ELR (cell line): ENCODE measurements at places on chromosomes 16 and 17.

- peak; percentile 52 for DNase-seq
These were observed 1.4 kb downstream of the NFAT5 start for GRCh38 chr16:69566981-69567680.

DNA sequence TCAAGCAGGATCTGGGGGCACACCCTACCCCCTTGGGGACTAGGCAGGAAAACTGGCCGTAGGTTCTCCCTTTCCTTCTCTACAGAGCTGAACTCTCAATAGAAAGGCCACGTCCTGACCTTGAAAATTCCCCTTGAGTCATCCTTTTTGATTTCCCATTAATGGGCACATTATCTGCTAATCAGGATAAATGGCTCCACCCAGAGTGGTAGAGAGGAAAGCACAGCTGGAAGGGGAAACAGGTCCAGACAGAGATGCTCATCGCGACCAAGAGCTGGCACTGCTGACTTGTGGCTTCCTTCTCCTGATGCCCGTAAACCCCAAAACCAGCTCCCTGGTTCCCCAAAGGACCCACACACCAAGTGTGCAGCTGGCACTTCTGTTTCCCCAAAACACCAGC is 206.5 kb upstream of the CDH5 start:
- DNase-seq, result peak; percentile 26

- no peak for DNase-seq
These were observed 111.7 kb downstream of the SDR42E1 start for GRCh38 chr16:81899601-81900000.

DNA sequence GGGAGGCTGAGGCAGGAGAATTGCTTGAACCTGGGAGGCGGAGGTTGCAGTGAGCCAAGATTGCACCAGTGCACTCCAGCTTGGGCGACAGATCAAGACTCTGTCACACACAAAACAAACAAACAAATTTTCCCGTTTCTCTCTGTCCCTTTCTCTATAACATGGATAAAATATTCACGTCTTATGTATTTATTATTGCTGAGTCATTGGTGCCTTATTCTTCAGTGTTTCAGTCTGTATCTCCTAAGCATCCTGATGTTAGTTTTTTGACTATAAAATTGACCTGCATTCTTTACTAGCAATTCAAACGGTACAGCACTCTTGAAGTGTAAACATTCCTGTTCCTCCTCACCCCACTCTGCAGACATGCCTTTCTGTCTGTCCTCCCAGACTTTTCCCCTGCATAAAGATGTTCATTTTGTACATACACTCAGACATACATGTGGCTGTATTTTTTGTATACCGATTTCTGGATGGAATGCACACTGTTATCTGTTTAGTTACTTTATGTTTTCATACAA is 16.4 kb downstream of the DHODH start:
- no peak for DNase-seq

- peak; percentile 48 for DNase-seq
These were observed 1.5 kb upstream of the TTYH2 start for GRCh38 chr17:74211912-74212208.

DNA sequence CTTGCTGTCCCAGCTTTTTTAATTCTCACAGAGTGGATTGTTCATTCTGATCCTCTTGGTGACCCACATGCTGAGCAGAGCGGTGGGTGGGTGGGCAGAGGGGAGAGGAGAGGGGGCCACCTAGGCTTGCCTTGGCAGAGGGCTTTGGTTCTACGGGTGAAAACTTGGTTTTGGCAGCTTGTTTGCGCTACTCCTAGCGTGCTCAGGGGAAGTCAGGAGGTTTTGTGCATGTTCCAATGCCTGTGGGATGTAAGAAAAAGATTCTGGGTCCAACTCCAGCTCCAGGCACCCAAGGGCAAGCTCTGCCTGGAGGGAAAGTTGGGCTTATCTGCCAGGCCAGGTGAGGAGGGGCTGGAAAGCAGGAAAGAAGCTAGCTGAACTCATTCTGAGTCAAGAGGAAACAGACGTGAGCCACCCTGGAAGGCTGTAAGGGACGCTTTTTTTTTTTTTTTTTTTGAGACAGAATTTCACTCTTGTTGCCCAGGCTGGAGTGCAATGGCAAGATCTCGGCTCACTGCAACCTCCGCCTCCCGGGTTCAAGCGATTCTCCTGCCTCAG is 169.1 kb downstream of the WSCD1 start:
- DNase-seq, result peak; percentile 17

- DNase-seq, result peak; percentile 47
These were observed 7.6 kb downstream of the CDH16 start for GRCh38 chr16:66911112-66911511.

DNA sequence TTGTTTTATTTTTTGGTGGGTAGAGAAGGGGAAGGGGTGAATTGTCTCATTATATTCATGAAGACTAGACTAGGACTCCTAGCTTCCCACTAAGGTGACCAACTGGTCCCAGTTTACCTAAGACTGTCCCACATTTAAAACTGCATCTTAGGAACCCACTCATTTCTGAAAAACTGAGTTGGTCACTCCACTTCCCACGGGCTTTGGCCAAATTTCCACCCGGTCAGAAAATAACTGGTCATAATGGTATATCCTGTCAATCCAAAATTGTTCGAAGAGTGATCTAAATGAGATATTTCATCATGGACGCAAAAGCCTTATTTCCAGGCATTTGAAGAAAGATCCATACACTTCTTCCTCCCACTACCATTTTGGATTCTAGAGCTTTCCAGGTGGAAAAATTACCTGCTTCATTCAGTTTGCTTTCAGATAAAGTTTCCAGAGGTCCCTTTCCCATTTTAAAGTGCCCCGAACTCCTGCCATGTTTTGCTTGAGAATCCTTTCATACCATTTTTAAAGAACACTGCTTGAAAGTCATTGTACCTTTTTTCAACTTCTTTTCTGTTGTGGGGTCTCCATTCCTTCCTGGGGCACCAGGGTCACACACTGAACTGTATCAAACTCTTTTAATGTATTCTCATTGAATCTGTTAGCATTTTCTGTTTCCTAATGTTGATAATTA is 21.8 kb upstream of the ZFHX3 start:
- DNase-seq, result no peak

DNA sequence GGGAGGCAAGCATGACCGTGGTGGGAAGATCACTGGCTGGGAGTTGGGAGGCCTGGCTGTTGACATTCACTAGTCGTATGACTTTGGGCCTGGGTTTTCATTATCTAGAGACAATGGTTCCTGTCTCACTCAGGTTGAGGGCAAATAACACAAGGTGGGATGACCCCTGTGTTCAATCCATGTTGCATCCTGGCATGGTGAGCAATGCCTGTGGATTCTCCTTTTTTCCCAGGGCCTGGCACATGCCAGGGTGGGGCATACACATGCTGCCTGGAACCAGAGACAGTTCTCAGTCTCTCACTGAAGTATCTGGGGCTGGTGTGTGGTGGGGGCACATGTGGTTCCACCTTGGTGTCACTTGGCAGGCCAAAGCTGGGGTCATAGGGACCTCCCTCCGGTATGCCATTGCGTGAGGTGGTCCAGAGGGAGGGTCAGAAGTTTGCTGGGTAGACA is 5.4 kb downstream of the THRA start:
- no peak for DNase-seq

- no peak for DNase-seq
These were observed 12.9 kb downstream of the NLRC3 start for GRCh38 chr16:3564130-3564888.

- DNase-seq, result no peak
These were observed 10.4 kb downstream of the UBALD2 start for GRCh38 chr17:76275382-76276068.

GRCh38 chr17:66637491-66637890 is 197.4 kb upstream of the CACNG5 start:
- no peak for DNase-seq
